ENCODE measurements at places on chromosomes 3 and 15.

DNA sequence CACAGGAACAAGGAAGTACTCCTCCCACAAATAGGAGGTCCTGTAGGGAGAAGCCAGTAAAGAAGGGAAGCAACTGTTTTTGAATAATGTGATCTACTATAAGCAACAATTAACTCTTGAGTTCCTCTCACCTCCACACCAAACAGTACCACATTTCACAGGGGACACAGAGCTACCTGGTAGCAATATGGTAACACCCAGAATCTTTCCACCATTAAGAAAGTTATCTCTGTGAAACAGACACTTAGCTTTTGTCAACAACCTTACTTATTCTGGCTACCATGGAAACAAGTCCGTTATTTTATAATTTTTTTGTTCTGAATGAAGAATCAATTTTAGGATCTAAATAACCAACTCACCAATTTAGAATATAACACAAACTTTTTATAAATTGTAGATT is 49.5 kb downstream of the TBL1XR1 start:
- no peak for DNase-seq

GRCh38 chr3:122609798-122610559 is 32.5 kb downstream of the PARP15 start:
- no peak for DNase-seq

GRCh38 chr15:89335298-89336041 is 846 bp upstream of the POLG start:
- DNase-seq = no peak

DNA sequence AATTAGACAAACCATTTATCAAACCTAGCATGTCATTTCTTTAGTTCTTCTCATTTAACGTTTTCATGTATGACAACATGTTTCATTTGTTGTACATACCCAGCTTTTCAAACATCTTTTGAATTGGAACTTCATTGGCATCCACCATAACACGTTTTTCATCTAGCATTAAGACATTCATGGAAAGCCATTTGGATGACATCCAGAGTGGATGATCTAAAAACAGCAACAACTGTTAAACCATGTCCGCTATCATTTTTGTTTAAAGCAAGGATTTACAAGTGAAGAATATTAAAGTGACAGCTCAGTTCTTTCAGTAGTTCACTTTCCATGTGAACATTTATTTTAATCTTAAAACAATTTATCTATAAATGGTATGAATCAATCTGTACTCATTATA is 14.5 kb downstream of the GATM start:
- no peak for DNase-seq

GRCh38 chr3:57948080-57948671 is 60.0 kb upstream of the FLNB start:
- DNase-seq = no peak

DNA sequence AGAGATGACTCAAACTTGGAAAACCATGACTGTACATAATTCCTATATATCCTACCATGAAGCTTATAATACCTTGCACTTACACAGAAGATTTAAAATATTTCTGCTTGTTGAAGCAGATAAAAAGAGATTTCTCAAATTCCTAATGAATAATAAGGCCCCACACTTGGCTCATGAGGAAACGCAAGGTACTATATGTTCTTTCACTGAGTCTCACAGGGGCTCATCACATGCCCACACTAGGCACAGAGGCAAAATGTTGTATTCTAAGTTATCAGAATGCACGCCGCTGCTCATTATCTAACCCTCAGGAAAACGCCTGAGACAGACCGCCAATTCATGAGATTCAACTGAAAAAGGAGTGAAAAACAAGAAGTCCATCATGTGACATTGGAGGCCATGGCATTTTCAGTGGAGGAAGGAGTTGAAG is 5.6 kb downstream of the MYO1E start:
- DNase-seq = no peak

GRCh38 chr3:180546863-180547262 is 55.1 kb upstream of the TTC14 start:
- no peak for DNase-seq

- no peak for DNase-seq
Measured at GRCh38 chr15:45091576-45091975, 22.4 kb downstream of the DUOX2 start.

DNA sequence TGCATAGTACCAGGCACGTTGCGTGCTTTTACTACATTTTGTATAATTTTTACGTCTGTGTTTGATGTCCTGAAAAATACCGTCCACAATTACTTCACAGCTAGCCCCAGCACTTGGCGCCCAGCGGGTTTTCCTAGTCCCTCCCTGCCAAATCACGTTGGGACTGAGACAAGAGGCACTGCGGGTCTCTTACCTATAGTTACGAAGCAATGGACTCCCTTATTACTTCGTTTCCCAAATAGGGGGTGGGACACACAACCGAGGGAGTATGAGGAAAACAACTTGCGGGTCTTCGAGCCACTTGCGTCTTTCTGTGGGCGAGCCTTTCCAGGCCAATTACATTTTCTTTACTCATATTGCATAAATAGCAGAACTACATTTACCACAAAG is 620 bp upstream of the CMSS1 start:
- no peak for DNase-seq

GRCh38 chr3:59469948-59470723 is 420.3 kb upstream of the CFAP20DC start:
- DNase-seq = no peak

- DNase-seq = no peak
Measured at GRCh38 chr3:174330303-174330702, 528.8 kb upstream of the NAALADL2 start.

DNA sequence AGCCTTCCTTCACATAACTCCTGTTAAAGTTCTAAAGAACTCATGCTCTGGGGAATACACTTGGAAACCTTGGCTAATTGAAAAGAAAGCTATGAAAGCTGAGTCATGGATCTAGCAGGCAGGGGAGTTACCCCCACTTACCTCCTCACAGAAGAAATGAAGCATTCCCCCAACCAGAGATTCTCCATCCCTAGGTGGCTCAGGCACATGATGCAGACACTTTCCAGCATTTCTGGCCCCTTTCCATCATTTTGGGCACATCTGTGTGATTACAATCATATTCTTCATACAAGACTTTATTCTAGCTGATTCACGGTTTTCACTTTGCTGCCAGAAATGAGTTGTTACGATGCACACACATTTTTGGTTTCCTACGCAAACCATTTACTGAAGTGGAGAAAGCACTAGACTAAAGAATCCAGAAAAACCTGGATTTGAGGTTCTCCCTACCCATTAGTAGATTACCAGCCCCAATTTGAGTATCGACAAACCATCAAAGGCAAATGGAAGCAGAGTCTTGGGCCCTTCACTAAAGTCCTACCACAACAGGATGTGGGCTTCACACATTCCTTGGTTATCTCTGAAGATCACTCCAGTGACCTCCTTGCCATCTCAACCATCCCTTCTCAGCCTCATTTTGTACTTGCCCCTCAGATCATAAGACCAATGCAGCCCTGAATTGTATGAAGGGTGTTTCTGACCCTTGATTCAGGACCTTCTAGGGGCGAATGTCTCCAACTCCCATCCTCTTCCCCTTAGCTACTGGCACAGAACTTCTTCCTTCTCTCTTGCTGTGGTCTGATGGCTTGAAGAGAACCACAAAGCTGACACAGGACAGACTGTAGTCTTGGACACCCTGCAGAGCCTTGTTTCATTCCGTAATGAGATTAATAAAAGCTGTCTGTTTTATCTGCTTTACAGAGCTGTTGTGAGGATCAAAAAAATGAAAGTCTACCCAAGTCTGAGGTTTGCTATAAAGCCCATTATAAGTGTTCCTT is 42.5 kb upstream of the SNRK start:
- DNase-seq = no peak

- no peak for DNase-seq
Measured at GRCh38 chr15:77028451-77029165, 33.7 kb downstream of the PSTPIP1 start.

- DNase-seq = no peak
Measured at GRCh38 chr15:66647358-66647757, 54.7 kb upstream of the SMAD6 start.

DNA sequence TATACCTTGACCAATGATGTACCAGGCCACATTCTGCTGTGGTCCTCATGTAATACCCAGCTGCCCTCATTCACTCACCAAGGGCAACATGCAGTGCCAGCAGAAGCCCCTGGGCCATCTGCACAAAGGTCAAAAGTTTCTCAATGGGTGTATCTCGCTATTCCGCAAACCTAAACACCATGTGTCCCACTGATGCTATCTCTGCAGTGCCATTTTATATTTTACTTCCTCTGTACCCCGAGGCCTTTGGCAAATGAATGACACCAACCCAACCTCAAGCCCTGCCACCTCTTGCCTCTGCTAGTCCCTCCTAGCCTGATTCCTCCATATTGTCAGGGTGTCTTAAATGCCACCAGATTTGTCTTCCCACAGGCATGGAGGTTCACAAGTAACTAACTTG is 59.2 kb downstream of the AAGAB start:
- DNase-seq = no peak

DNA sequence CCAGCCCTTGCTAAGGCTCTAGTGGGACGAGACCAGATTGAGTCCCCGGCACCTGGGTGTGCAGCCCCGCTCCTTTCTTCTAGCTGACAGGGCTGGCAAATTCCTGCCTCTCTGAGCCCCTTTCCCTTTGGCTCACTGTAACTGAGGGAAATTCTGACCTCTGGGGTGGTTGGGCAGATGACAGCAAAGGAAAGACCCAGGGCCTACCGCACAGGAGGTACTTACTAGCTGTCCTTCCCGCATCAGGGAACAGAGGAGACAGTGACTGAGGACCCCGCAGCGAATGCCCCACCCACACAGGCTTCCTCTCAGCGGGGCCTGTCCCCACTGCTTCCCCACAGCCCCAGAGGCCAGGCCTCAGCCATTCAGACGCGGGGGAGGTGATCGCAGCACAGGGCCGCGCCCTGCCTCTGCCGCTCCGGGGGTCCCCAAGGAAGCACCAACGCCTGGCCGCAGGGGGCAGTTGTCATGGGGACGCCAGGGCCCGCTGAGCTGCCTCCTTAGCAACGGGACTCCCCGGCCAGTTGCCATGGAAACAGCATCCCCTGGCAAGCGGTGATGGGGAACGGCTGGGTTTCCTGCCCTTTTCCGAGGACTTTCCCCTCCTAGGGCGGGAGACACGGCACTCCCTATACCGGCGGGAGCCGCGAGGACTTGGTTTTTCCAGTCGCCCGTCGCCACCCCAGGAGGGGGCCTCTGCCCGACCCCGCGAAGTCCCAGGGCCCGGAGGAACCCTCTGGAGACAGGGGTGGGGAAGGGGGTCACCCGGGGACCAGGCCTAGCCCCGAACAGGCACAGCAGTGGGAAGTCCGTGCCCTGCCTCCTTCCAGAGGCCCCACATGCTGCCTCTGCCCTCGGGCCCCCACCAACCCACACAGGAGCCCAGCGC is 50.1 kb downstream of the HCN4 start:
- DNase-seq = no peak

GRCh38 chr3:141471160-141471559 is 15.7 kb upstream of the RASA2 start:
- no peak for DNase-seq

- no peak for DNase-seq
Measured at GRCh38 chr3:4492208-4493013, 737 bp upstream of the ITPR1 start.

GRCh38 chr15:89019436-89019835 is 68.8 kb upstream of the ABHD2 start:
- no peak for DNase-seq

- no peak for DNase-seq
Measured at GRCh38 chr3:184453296-184453695, 73.4 kb downstream of the CHRD start.

- DNase-seq = peak; percentile 89
Measured at GRCh38 chr3:50600841-50601591, 10.6 kb downstream of the CISH start.

GRCh38 chr3:128563439-128563838 is 70.4 kb upstream of the GATA2 start:
- DNase-seq = no peak

Measured in activated CD8-positive, alpha-beta memory T cell treated with anti-CD3 and anti-CD28 coated beads for 4 hours (primary cell).